ENCODE measurements at places on chromosomes 6 and 20. TPM values are rescaled to one million over a fixed set of nuclear protein-coding genes. Genes with fewer than 3 reads are reported as not detected.

Gene SRSF12
- total RNA-seq: 7.6 TPM

Gene HNF4A
- 0.04 TPM for total RNA-seq

GRCh38 chr20:21433329-21433890 lies 36.1 kb upstream of the NKX2-4 start:
- H3K4me1 ChIP-seq: peaks cover 3% of the 10 kb centered on the region
- H3K27me3 ChIP-seq: no peaks in the 10 kb centered on the region
- DNase-seq: no peak

DNA sequence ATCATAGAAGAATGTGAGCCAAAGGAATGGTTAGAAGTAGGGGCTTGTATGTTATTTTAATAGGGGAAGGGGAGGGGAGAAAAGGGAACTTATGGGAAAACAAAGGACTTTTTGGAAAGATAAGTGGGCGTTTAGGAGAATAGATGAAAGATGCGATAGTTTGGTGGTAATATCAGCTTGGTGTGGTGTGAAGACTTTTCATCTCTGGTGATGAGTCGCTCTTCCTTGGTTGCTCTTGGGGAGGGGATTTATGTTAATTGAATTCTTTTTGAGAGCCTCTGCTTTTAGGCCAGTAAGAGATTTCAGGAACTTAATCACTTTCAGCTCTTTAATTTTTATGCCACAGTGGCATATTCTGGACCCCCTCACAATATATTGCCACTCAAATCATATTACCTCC lies 10.8 kb downstream of the HECA start:
- H3K4me3 ChIP-seq: no peak overlapping the region
- H3K27ac ChIP-seq: no peak overlapping the region
- H3K4me1 ChIP-seq: no peaks in the 10 kb centered on the region
- H3K36me3 ChIP-seq: no peaks in the 10 kb centered on the region
- H3K27me3 ChIP-seq: no peaks in the 10 kb centered on the region
- no peak for DNase-seq

GRCh38 chr6:63426844-63427243 lies 107.1 kb upstream of the LGSN start:
- DNase-seq: no peak
- no peaks in the 10 kb centered on the region for H3K27me3 ChIP-seq
- no peak overlapping the region for H3K27ac ChIP-seq
- H3K36me3 ChIP-seq: no peaks in the 10 kb centered on the region
- H3K4me3 ChIP-seq: no peak overlapping the region

GRCh38 chr20:1842281-1842680 lies 52.9 kb upstream of the SIRPA start:
- DNase-seq: no peak
- H3K27ac ChIP-seq: no peak overlapping the region
- no peaks in the 10 kb centered on the region for H3K27me3 ChIP-seq
- H3K4me3 ChIP-seq: no peak overlapping the region
- no peaks in the 10 kb centered on the region for H3K36me3 ChIP-seq
- no peaks in the 10 kb centered on the region for H3K4me1 ChIP-seq

- no peak for DNase-seq
- H3K4me3 ChIP-seq: no peak overlapping the region
- no peak overlapping the region for H3K27ac ChIP-seq
- no peaks in the 10 kb centered on the region for H3K27me3 ChIP-seq
- no peaks in the 10 kb centered on the region for H3K36me3 ChIP-seq
- peaks cover 25% of the 10 kb centered on the region for H3K4me1 ChIP-seq
These were observed 169.9 kb downstream of the QRSL1 start for GRCh38 chr6:106799031-106799894.

GRCh38 chr6:106628658-106629102 lies 618 bp downstream of the RTN4IP1 start:
- no peak for DNase-seq
- H3K4me1 ChIP-seq: no peaks in the 10 kb centered on the region
- H3K36me3 ChIP-seq: peaks cover 2% of the 10 kb centered on the region
- H3K27ac ChIP-seq: peak overlapping the region; percentile 17

Gene LY6G6D
- total RNA-seq: not detected

Gene NKX2-2
- total RNA-seq: 0.11 TPM

Gene SCAND1
- 60.5 TPM for total RNA-seq

DNA sequence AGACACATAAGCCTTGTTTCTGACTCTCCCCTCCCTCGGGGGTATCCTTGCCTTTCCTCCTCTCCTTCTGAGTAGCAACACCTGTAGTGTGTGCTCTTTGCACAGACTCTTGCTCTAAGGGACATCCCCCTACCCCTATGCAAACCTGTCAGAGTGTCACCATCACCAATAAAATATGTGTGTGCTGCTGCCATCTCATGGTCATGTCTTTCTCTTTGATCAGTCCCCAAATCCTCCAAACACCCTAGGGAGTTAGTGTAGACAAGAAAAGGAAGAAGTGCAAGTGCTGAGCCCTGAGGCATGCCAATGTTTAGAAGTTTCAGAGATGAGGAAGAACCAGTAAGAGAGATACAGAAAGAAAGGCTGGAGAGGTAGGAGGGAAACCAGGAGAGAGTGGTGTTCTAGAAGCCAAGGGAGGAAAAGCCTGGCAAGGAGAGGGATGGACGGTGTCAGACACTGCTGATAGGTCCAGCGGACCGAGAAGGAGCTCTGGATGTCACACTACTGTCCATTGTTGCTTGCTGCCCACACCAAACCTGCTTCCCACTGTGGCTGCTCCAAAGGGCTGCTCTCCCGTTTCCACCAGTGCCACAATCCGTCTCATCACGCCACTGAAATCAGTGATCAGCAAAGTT lies 16.4 kb downstream of the TRMT6 start:
- H3K36me3 ChIP-seq: peaks cover 12% of the 10 kb centered on the region
- no peak overlapping the region for H3K4me3 ChIP-seq
- DNase-seq: no peak
- H3K4me1 ChIP-seq: no peaks in the 10 kb centered on the region
- no peaks in the 10 kb centered on the region for H3K27me3 ChIP-seq

GRCh38 chr20:59075934-59076508 lies 33.4 kb upstream of the PRELID3B start:
- no peak for DNase-seq
- H3K27ac ChIP-seq: no peak overlapping the region
- no peaks in the 10 kb centered on the region for H3K36me3 ChIP-seq
- H3K4me3 ChIP-seq: no peak overlapping the region
- H3K27me3 ChIP-seq: no peaks in the 10 kb centered on the region
- 0 out of 2 replicates have a peak, but pooled peaks cover 3% of the 10 kb centered on the region for H3K4me1 ChIP-seq

Gene CTAGE9
- not detected for total RNA-seq

Gene DEFB119
- not detected for total RNA-seq

DNA sequence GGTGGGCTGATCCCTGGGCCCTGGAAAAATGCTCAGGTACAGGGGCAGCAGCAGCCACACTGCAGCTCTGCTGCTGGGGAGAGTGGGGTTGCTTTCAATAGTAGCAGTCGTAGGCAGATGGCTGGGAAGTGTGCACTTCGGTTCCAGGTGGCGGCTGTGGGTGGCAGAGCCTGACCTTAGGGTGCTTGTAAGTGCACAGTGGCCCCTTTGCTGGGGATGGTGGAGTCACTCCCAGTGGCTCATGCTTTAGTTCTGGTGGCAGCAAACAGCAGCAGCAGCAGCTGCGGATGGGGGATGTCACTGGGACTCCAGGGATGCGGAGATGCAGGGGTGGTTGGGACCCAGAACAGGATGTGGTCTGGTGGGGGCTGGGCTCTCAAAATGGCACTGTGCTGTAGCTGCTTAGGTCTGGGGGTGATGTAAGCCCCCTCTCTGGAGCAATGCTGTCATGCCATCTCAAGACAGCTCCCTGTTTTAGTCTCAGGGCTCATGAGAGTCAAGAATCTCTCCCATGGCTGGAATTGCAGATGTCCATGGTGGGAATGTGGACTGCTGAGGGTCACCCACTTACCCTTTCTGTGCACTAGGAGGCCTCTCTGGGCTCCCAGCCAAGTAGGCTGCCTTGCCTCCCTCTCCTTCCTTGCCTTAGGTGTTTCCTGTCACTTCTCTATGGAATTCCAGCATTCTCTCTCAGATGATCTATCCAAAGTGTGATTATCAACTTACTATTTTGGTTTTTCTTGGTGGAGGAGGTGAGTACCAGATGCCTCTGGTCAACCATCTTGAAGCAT lies 146.7 kb upstream of the SLC22A23 start:
- H3K27me3 ChIP-seq: no peaks in the 10 kb centered on the region
- no peak overlapping the region for H3K27ac ChIP-seq
- no peak for DNase-seq
- H3K4me1 ChIP-seq: no peaks in the 10 kb centered on the region

Gene PNPLA1
- not detected for total RNA-seq

Gene SLC17A1
- not detected for total RNA-seq

GRCh38 chr6:17666646-17667045 lies 40.1 kb downstream of the NUP153 start:
- H3K27ac ChIP-seq: no peak overlapping the region
- H3K4me1 ChIP-seq: no peaks in the 10 kb centered on the region
- H3K36me3 ChIP-seq: peaks cover 44% of the 10 kb centered on the region
- no peak overlapping the region for H3K4me3 ChIP-seq

Gene OTOR
- not detected for total RNA-seq

DNA sequence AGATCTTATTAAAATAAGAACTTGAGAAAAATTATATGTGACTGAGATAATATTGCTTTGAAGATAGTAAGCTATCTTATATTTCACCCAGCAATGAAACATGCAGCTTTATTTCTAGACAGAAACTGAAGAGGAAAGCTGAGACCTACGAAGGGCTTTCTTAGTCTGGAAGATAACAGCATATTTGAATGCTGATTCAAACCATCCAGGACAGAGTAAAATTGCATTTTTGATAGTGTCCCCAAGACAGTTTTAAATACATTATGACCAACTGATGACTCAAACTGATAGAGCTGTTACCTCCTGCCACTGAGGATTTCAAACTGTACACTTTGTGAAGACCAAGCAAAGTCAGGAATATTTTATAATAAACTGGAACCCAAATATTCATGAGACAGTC lies 409.6 kb downstream of the GRIK2 start:
- no peak for DNase-seq
- H3K36me3 ChIP-seq: no peaks in the 10 kb centered on the region
- no peak overlapping the region for H3K27ac ChIP-seq
- peaks cover 5% of the 10 kb centered on the region for H3K4me1 ChIP-seq

GRCh38 chr6:149405823-149406765 lies 6.0 kb downstream of the SUMO4 start:
- H3K4me3 ChIP-seq: no peak overlapping the region
- DNase-seq: no peak
- no peaks in the 10 kb centered on the region for H3K27me3 ChIP-seq
- no peak overlapping the region for H3K27ac ChIP-seq
- peaks cover 35% of the 10 kb centered on the region for H3K36me3 ChIP-seq
- H3K4me1 ChIP-seq: no peaks in the 10 kb centered on the region

DNA sequence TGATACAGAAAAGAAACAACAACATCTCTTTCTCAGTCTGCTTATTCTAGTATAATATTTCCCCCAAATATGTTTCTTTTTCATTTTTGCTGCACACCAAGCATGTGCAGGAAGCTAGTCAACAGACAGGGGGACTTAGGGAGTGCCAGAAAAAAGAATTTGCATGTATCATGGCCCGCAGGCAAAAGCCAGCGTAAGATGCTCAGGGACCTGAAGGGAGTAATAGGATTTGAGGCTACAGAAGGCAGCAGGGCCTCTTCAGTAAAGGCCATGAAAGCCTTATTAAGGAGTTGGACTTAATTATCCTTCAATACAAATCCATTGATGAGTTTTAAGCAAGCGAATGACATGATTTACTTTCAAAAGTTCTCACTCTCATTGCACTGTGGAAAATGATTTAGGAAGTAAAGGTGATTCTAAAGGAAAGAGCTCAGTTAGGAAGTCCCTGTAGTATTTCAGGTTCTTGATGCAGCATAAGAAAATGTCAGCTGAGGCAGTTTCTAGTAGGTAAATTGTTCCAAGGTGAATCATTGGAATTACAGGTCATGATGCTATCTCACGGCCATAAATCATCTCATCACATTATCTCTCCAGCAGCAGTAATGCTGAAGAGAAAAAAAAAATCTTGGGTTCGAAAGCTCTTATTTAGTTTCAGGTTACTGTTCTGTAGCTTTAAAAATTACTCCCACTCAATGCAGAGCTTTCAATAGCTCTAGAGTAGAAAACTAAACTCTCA lies 94.8 kb downstream of the PTCHD4 start:
- no peak for DNase-seq
- H3K27me3 ChIP-seq: no peaks in the 10 kb centered on the region
- H3K4me1 ChIP-seq: no peaks in the 10 kb centered on the region
- H3K4me3 ChIP-seq: no peak overlapping the region
- no peak overlapping the region for H3K27ac ChIP-seq
- no peaks in the 10 kb centered on the region for H3K36me3 ChIP-seq

GRCh38 chr6:126718600-126719327 lies 378.8 kb downstream of the CENPW start:
- H3K27me3 ChIP-seq: no peaks in the 10 kb centered on the region
- no peaks in the 10 kb centered on the region for H3K36me3 ChIP-seq
- no peak for DNase-seq
- H3K4me1 ChIP-seq: no peaks in the 10 kb centered on the region
- H3K27ac ChIP-seq: no peak overlapping the region

- no peaks in the 10 kb centered on the region for H3K36me3 ChIP-seq
- H3K4me1 ChIP-seq: peaks cover 4% of the 10 kb centered on the region
- H3K27me3 ChIP-seq: no peaks in the 10 kb centered on the region
- H3K27ac ChIP-seq: no peak overlapping the region
- H3K4me3 ChIP-seq: no peak overlapping the region
- DNase-seq: no peak
These were observed 4.4 kb downstream of the CD83 start for GRCh38 chr6:14121936-14122344.

GRCh38 chr20:47136782-47137181 lies 219.7 kb downstream of the ZMYND8 start:
- H3K4me1 ChIP-seq: no peaks in the 10 kb centered on the region
- 0 out of 3 replicates have a peak, but pooled peaks cover 1% of the 10 kb centered on the region for H3K36me3 ChIP-seq
- no peak overlapping the region for H3K4me3 ChIP-seq
- no peak for DNase-seq
- H3K27ac ChIP-seq: no peak overlapping the region

DNA sequence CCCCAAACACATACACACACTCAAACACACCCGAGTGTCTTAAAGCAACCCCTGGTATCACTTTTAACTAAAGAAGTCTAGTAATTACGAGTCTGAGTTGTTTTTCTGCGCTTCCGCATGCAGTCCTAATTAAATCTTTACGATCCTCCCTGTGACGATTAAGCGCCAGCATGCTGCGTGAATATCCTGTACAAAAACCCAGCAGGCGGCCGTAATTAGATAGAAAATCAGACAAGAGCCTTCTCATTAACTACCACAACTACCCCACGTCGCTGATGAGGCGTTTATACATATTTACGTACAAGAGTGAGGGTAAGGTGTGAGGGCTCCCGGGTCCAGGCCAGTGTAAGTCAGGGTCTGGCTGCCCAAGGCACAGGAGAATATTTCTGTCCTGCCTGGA lies 8.1 kb downstream of the TFAP2B start:
- no peaks in the 10 kb centered on the region for H3K36me3 ChIP-seq
- no peak overlapping the region for H3K27ac ChIP-seq
- peaks cover 86% of the 10 kb centered on the region for H3K27me3 ChIP-seq
- DNase-seq: no peak
- H3K4me3 ChIP-seq: no peak overlapping the region

Gene LGSN
- total RNA-seq: 0.13 TPM

Gene CLPSL2
- 6.0 TPM for total RNA-seq

DNA sequence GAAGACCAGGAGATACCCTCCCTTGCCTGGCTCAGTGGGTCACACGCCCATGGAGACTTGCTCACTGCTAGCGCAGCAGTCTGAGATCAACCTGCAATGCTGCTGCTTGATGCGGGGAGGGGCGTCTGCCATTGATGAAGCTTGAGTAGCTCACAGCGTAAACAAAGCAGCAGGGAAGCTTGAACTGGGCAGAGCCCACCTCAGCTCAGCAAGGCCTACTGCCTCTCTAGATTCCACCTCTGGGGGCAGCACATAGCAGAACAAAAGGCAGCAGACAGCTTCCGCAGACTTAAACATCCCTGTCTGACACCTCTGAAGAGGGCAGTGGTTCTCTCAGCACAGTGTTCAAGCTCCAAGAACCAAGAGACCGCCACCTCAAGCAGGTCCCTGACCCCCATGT lies 271.3 kb downstream of the ESR1 start:
- H3K36me3 ChIP-seq: peaks cover 11% of the 10 kb centered on the region
- peak; percentile 84 for DNase-seq
- H3K27ac ChIP-seq: no peak overlapping the region
- no peak overlapping the region for H3K4me3 ChIP-seq
- H3K4me1 ChIP-seq: no peaks in the 10 kb centered on the region

Data from H9 (cell line).